DMS153 (cell line): ENCODE measurements at places on chromosomes 11 and 22.

DNA sequence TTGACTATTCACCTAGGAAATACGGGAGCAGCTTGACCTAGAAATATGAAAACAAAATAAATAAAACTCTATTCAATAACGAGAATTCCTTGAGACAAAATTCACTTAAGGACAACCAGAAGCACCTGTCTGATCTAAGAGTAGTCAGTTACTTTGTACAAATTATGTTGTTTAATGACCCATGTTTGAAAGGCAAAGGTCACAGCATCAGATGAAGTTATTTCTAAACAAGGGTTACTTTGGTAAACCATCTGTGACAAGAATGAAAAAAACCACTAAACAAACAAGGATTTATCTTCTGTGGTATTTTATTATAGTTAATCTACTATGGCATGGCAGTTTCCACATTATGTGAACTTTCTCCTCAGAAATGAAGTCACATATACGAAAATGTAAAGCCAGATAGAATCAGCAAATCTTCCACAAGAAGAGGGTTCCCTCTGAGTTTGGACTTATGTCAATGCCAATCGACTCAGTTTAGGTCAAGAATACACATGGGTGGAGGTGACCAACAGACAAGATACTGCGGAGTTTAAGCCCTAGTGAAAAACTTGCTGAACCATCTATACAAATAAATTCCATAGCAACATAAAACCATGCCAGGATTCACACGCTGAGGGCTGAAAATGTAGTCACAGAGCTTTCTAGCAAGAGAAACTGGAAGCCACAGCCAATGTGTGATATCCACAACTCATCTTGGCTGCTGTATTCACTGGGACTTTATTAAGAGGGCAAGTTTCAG lies 53.4 kb downstream of the NCAPD3 start:
- DNase-seq: no peak

GRCh38 chr11:119195680-119196079 lies 10.4 kb downstream of the NHERF4 start:
- no peak for DNase-seq

DNA sequence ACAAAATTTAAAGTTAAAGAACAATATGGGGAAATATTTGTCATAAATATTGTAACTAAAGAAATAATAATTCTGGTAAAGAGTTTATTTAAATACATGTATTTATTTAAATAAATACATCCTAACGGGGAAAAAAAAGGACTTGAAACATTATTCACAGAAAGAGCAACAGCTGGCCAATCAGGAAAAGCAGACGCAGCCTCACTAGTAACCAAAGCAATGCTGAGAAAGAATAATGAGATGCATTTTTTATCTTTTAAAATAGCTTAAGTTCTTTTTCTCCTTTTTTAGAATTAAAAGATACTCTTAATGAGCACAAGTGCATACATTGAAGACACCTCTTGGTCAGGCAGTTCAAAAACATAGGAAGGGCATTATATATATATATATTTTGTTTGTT lies 2.6 kb upstream of the LTO1 start:
- DNase-seq: no peak

- DNase-seq: no peak
Observed at GRCh38 chr22:41947424-41948080, 600 bp upstream of the CENPM start.

- no peak for DNase-seq
Observed at GRCh38 chr11:131303611-131304119, 66.8 kb upstream of the NTM start.

- DNase-seq: peak; percentile 54
Observed at GRCh38 chr22:25235547-25236290, 16.3 kb downstream of the CRYBB2 start.

DNA sequence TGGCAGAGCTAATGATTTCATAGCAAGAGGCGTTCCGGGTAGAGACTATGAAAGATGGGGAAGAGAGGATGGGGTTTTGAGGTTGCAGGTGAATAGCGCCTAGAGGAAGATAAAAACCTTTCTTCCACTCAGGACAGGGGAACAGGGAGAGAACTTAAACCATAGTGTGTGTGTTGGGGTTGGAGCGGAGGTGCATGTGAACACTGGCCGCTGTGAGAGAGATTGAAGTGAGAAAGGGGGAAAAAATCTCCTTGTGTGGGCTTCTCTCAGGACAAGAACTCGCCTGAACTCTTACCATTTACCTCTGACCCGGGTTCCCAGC lies 3.4 kb downstream of the BSX start:
- DNase-seq: no peak

DNA sequence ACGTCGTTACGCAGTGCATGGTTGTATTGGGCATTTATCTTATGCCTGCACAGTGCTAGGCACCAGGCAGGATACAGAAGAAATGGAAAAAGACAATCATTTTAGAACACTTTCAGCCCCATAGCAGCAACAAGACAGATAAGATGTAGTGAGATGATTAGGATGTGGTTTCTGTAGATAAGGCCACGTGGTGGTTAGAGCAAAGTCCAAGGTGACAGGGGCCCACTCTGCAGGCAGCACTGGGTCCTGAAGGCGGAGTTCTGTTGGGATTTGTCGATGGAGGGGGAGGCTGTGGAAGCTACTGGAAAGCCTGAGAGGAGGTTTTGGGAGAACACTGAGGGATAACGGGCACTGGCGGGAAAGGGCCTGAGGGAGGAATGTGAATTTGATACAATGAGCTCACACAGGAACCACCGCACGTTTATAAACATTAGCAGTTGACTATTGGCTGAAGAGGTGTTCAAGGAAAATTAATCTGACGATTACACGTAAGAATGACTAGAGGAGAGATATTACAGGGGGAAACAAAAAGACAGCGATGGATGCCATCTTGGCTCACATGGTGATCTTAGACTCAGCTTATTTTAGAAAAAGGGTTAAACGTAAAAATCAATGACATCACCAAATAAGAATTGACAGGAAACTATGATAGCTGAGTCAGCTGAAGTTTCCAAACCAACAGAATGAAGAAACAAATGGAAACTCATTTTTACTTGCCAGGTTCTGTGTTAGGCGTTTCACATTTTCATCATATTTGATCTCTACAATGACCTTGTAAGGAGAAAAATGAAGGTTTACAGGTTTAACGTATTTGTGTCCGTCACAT lies 551.0 kb downstream of the OPCML start:
- no peak for DNase-seq

GRCh38 chr11:119844808-119845207 lies 115.8 kb upstream of the NECTIN1 start:
- no peak for DNase-seq

- DNase-seq: peak; percentile 28
Observed at GRCh38 chr22:36455571-36456463, 25.6 kb downstream of the TXN2 start.

- DNase-seq: no peak
Observed at GRCh38 chr11:133713406-133713805, 131.9 kb downstream of the SPATA19 start.

DNA sequence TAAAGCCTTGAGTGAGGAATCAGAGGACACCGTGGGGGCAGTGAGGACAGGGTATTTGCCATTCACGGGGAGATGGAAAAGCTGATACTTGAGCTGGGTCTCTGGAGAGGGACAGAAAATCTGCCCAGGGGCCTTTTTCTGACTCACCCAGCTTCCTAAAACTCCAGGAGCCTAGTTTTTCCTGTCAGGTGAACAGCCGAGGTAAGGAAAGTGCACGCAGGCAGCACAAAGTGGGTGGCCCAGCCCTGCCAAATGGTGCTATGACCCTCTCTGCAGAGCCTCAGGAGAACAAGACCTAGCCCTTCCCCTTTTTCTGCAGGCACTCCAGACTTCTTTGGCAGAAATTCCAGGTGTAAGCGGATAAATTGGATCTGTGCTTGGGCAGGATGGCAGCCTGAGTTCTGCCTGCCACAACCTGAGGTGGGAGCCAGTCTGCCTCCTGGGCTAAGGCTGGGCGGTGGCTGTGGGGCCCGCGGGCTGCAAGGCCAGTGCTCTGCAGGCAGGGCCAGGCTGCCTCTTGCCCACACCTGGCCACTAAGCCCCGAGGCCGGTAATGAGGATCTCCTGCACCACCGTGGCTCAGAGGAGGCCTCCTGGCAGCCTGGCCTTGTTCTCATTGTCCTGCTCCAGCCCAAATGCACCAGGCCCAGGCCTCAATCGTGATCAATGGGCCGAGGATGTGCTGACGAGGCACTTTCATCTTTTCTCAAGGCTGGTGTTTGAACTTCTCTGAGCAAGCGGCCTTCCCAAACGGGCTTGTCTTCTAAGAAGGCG lies 72.9 kb upstream of the LMO1 start:
- no peak for DNase-seq

DNA sequence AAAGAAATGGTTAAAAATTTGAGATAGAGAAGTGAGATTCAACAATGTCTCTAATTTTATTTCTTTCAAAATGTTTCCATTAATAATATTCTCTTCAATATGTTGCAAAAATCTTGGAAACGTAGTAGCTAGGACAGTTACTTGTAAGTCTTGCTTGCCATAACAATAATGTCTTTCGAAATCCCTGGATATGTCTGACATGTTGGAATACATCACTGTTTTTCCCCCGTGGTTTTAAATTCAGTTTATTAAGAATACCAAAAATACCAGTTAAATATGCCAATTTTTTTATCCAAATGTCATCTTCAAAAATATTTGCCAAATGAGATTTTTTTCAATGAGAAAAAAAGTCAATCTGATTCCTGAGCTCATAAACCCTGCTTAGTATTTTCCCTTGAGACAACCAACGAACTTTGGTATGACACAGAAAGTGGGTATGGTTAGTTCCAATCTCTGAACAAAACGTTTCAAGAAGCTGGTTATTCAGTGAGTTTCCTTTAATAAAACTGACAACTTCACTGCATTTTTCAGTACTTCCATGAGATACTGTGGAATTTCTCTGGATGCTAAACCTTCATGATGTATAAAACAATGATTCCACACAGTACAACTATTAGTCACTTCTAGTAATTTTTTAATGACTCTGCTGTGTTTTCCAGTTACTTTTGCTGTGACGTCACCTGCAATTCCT lies 36.7 kb upstream of the AMPD3 start:
- no peak for DNase-seq

GRCh38 chr11:60390419-60390818 lies 5.8 kb upstream of the MS4A14 start:
- no peak for DNase-seq

DNA sequence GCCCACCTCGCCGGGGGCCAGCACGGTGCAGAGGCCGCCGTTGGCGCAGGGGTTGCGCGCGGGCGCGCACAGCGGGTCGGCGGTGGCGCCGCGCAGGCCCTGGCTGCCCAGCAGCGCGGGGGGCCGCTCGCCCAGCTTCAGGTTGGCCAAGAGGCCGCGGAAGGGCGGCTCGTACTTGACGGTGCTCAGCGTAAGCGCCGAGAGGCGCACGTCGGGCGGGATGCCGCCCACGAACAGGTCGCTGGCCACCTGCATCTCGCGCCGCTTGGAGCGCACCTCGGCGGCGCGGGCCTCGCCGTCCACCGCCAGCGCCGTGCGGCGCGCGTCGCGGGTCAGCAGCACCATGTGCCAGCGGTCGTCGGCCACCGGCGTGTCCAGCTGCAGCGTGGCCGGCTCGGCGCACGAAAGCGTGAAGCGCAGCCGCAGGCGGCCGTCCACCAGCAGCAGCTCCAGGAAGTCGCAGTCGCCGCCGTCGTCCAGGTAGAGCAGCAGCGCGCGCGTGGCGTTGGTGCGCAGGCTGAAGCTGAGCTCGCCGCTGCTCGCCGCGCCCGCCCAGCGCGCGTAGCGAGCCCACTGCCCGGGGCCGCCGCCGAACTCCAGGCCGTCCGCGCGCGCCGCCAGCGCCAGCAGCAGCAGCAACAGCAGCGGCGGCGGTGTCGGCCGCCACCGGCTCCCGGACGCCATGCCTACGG lies 9.8 kb downstream of the NRXN2 start:
- peak; percentile 22 for DNase-seq

DNA sequence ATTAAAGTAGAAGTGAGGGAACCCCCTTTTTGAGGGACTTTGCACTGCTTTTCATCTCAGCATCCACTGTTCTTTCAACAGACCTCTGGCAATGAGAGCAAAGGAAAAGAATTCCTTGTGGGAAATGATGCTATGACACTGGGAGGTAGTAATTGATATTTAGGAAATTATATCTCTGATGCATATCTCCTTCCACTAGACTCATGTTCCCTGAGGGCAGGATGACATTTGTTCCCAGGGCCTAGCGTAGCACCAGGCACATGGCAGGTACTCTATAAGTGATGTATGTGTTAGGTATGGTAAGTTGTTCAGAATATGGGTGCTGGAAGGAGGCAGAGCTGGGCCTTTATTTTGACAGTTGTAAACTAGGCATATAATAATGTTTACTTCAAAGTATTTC lies 142.9 kb downstream of the CCDC81 start:
- no peak for DNase-seq
